Prostate gland (tissue), 2 donors: ENCODE measurements at places on chromosomes 2 and 18. TPM values are rescaled to one million over a fixed set of nuclear protein-coding genes. Genes with fewer than 3 reads are reported as not detected.

GRCh38 chr18:59767732-59768131 is 70.5 kb upstream of the CCBE1 start:
- H3K36me3 ChIP-seq, result no peaks in the 10 kb centered on the region
- H3K27ac ChIP-seq, result no peak overlapping the region
- DNase-seq, result no peak
- H3K27me3 ChIP-seq, result no peaks in the 10 kb centered on the region
- no peaks in the 10 kb centered on the region for H3K4me1 ChIP-seq

- H3K27me3 ChIP-seq, result no peaks in the 10 kb centered on the region
- no peak overlapping the region for H3K27ac ChIP-seq
- no peak for DNase-seq
- H3K36me3 ChIP-seq, result no peaks in the 10 kb centered on the region
- H3K4me1 ChIP-seq, result no peaks in the 10 kb centered on the region
These were observed 190.7 kb downstream of the CDCA7 start for GRCh38 chr2:173545364-173545763.

- no peaks in the 10 kb centered on the region for H3K4me1 ChIP-seq
- no peaks in the 10 kb centered on the region for H3K27me3 ChIP-seq
- H3K27ac ChIP-seq, result no peak overlapping the region
- no peaks in the 10 kb centered on the region for H3K36me3 ChIP-seq
- no peak for DNase-seq
These were observed 30.5 kb downstream of the LINC00305 start for GRCh38 chr18:64118406-64118805.

Gene TMEM37
- total RNA-seq, result 1.7 TPM

Gene MSTN
- total RNA-seq, result 0.34 TPM

Gene CCDC102B
- total RNA-seq, result 16.5 TPM
